Urothelium cell line (cell line): ENCODE measurements at places on chromosomes 1 and 21.
A peak's percentile ranks its signal among the peaks of the same experiment; 100 is the strongest.

DNA sequence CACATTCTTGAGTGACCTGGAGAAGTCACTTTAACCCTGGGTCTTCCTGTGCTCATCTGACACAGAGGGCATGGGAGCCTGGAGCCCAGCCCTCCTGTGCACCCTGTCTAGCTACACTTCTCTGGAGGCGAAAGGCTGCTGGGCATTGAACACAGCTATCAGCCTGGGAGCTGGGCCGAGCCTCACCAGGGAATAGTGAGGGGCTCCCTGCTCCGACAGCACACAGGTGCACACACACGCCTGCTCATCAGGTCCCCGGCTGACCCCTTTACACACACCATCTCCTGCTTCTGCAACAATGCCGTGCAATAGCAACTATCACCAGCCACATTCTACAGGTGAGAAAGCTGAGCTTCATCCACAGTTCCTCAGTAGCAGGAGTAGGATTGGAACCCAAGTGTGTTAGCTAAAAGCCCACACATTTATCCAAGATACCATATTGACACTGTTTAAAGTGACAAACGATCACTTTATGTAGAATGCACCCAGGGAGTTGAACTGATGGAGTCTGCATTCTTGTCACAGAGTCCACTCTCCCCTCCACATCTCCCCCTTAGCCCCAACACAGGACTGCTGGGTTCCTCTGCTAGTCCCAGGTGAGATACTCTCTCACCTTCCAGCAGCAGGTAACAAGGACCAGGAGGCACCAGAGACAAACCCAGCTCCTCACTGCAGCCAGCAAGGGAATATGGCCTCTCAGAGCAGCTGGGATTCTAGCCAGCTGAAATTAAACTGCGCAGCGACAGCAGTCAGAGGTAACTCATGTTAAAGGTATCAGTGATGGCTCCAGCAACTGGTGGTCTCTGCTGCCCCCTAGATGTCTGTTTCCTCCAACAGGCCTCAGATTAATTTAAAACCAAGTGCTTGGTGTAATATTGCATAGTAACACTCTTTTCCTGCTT is 18.3 kb upstream of the CAPN8 start:
- peak; percentile 52 for DNase-seq

- DNase-seq = no peak
Observed at GRCh38 chr1:93358293-93358692, 12.6 kb downstream of the DR1 start.

GRCh38 chr21:38440746-38441145 is 57.5 kb downstream of the ERG start:
- DNase-seq = peak; percentile 45

- no peak for DNase-seq
Observed at GRCh38 chr1:63980740-63981407, 207.1 kb downstream of the ROR1 start.

- no peak for DNase-seq
Observed at GRCh38 chr21:25005388-25005787, 601.9 kb downstream of the MRPL39 start.

DNA sequence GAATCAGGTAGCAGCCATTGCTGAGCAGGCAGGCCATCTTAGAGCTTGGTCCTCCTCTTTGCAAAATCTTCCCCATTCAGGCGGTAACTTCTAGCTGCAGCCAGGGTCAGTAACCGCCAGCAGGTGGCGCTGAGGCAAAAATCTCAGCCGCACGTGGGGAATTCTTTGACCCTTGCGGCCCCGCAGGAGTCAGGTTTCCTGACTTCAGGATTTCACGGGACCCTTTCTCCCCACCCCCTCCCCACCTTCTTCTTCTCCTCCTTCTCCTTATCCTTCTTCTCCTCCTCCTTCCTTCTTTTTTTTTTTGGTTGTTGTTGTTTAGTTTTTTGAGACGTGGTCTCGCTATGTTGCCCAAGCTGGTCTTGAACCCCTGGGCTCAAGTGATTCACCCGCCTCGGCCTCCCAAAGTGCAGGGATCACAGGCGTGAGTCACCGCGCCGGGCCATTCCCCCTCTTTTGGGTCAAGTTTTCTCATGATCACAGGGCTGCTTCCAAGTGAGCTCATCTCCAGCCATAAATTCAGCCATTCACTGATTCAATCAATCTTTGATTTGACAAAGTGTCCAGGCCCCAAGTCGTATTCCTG is 33.4 kb upstream of the TENT5B start:
- DNase-seq = peak; percentile 78

DNA sequence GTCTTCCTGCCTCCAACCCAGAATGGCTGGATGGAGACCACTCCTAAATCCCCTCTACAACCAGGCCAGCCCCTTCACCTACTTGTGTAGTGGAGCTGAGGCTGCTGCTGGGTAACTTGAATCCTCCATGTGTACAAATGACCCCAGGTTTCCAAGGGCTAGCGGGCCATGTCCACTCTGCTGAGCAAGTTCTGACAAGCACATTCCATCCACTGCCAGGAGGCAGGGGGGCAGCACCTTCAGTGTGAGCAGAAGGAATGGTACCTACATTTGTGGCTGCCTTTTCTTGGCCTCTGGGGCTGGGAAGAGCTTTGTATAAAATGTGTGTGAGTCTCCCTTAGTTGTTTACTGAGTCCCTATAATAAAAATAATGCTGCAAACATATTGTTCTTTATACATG is 14.5 kb downstream of the KIAA0040 start:
- DNase-seq = no peak

DNA sequence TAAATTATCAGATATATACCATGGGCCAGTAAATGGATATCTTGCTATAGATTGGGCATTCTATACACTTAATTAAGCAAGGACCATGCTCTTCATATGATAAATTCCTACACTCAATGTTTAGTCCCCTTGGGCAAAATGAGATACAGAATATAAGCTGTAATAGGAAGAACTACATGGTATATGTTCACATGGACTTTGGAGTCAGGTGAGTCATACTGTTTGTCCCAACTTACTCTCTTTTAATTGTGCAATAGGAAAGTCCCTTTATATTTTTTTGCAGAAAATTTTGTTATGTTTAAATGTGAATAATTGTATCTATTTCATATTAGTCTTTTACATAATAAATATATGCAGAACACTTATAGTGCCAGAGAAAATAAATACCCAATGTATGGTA is 820.2 kb upstream of the ADAMTS5 start:
- no peak for DNase-seq

- no peak for DNase-seq
Observed at GRCh38 chr1:53869454-53870117, 20.0 kb downstream of the YIPF1 start.

GRCh38 chr1:111736548-111737215 is 2.5 kb downstream of the INKA2 start:
- no peak for DNase-seq

GRCh38 chr21:22128671-22129070 is 1130.5 kb downstream of the NCAM2 start:
- DNase-seq = no peak

GRCh38 chr1:84721152-84721551 is 30.9 kb upstream of the SSX2IP start:
- DNase-seq = no peak

DNA sequence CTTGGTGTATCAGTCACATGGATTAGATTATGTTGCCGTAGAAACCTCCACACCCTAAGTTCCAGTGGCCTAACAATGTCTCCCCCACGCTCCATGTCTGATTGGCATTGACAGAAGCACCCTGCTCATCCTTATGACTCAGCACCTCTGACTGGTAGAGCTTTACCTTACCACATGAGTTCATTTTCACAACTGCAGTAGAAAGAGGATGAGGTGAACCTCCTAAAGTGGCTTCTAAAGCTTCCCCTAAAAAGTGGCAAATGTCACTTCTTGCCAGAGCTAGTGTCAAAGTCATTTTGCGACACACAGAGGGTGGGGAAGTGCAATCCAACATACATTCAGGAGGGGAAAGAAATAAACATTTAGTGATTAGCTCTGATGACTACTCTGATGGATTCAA is 30.6 kb upstream of the LYPD8 start:
- DNase-seq = no peak

- DNase-seq = no peak
Observed at GRCh38 chr21:27043377-27043776, 76.5 kb upstream of the ADAMTS5 start.

DNA sequence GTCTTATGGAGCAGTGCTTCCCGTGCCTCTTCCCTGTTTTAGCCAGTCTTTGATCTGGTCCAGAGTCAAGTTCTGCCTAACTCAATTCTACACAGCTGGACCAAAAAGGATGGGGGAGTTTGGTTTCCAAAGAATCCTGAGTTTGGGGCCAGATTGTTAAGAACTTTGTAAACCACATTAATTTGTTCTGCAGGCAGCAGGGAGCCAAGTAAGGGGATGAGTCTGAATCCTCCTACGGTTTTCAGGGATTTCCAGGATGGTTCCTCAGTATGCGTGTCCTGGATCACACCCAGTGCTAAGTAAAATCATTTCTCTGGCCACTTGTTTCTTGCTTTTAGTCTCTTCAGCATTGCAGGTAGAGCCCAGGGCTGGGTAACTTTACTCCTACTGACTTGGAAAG is 26.1 kb upstream of the GJA5 start:
- DNase-seq = no peak

- no peak for DNase-seq
Observed at GRCh38 chr1:61620536-61620935, 104.4 kb downstream of the TM2D1 start.

DNA sequence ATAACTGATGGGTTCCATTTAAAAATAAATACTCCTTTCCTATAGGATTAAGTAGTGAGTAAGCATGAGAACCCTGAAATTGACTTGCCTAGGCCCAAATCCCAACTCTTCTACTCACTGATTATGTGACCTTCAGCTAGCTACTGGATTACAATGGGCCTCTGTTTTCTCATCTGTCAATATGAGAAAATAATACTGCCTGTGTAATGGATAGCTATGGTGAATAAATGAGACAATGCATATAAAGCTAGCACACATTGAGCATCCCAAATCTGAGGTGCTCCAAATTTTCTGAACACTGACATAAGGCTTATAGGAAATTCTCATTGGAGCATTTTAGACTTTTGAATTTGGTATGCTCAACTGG is 5.3 kb upstream of the LRRC8C start:
- no peak for DNase-seq

GRCh38 chr1:22143065-22144033 is at the start of gene WNT4:
WNT4 (minus strand) TSS chr1:22143097; CDS start chr1:22142922, 175 bp downstream.
- peak; percentile 91 for DNase-seq

- no peak for DNase-seq
Observed at GRCh38 chr1:173415905-173416450, 61.2 kb upstream of the PRDX6 start.

DNA sequence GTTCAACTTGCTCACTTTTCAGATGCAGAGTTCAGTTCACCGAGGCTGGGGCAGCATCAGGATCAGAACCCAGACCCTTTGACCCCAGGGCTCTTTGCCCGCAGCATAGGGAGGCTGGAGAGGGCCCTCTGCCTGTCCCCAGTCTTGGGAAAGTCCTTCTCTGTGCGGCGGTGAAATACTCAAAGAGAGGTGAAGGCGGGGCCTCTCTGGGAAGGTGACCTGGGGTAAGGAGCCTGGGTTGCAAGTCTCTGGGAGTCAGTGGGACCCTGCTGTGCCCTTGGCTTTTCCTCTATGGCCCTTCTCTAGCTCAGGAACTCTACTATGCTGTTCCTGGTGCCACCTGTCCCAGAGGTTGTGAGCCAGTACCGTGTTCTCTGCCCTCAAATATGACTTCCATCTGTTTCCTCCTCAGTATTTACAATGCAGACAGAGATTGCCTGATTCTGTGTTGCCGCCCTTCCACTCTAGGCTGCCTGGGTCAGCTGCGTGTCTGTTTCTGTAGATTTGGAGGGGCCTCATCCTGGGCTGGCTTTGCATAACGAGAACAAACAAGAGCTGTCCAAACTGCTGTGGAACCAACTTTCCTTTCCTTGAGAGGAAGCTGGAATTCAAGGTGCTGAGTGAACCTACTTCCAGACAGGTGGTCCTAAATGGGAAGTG is 18.7 kb upstream of the ZBTB21 start:
- no peak for DNase-seq

- DNase-seq = no peak
Observed at GRCh38 chr1:24152631-24153494, 9.9 kb upstream of the IL22RA1 start.

- no peak for DNase-seq
Observed at GRCh38 chr21:29753216-29753615, 186.6 kb downstream of the GRIK1 start.

- DNase-seq = no peak
Observed at GRCh38 chr1:156402331-156403020, 33.5 kb downstream of the RHBG start.

- no peak for DNase-seq
Observed at GRCh38 chr1:164824542-164824941, 265.6 kb downstream of the PBX1 start.

- no peak for DNase-seq
Observed at GRCh38 chr1:203451836-203452784, 23.5 kb upstream of the PRELP start.

GRCh38 chr1:44033756-44034155 is 2.5 kb upstream of the SLC6A9 start:
- DNase-seq = no peak

DNA sequence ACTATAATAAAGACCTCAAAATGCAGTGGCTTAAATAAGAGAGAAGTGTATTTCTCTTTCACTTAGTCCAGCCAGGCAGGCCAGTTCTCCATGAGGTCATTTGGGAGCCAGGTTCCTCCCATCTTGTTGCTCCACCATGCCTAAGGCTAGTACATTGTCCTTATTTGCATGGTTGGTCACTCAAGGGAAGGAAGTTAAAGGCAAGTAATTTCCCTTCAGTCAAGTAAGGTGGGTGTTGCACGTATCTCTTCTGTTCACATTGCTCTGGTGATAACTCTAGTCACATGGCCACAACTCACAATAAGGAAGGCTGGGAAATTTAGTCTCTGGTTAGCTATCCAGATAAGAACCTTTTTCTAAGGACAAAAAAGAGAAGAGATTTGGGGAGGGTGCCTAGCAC is 27.2 kb upstream of the TADA1 start:
- no peak for DNase-seq

DNA sequence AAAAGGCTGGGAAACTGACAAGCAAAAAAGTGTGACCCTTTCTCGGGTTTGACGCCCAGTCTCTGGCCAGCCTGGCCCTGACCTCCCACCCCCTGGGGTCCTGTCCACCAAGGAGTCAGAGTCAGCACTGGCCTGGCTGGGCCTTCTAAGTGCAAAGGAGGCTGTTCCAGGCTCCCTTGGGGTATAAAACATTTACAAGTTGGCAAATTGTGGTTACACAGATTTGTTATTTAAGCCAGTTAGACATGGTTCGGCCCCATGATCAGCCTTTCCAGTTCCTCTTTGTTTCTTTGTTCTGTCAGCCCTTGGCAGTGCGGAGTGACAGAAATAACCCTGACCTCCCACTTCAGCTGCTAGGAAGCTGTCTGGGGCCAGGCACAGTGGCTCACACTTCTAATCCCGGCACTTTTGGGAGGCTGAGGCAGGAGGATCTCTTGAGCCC is 161.6 kb upstream of the RAB4A start:
- no peak for DNase-seq

GRCh38 chr21:42861311-42861847 is 18.0 kb downstream of the WDR4 start:
- DNase-seq = no peak

DNA sequence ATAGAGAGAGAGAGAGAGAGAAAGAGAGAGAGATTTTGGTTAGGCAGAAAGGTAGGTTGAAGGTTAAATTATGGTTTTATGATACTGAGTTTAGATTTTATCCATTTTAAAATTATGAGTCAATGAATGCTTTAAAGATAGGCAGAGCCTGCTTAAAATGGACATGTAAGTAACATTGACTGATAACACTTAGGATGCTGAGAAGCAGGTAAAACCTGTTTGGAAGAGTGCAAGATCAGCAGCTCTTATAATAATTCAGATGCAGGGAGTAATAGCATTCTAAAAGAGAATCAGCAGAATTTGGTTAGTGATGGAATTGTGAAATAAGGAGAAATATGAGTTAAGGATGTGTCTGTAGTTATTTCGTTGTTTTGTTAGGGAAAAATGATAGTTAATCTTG is 446.6 kb downstream of the PLA2G4A start:
- no peak for DNase-seq

- DNase-seq = peak; percentile 45
Observed at GRCh38 chr1:203860396-203861025, 888 bp upstream of the SNRPE start.
